ENCODE measurements at places on chromosomes 11 and 22. TPM values are rescaled to one million over a fixed set of nuclear protein-coding genes. Genes with fewer than 3 reads are reported as not detected.
A peak's percentile ranks its signal among the peaks of the same experiment; 100 is the strongest.

DNA sequence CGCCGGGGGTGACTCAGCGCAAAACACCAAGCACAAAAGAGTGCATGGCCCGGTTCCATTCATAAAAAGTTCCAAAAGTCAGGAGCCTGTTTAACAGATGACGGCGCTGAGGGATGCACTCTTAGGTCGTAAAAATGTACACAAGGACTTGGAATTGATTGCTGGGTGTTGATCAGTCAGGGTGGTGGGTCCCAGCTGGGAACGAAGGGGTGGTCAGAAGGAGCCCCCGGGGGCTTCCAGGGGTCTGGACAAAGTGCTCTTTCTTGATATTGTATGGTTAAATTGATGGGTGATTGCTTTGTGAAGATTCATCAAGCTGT lies 20.7 kb downstream of the IFITM10 start:
- DNase-seq: no peak

Gene DCHS1
- 0.35 TPM for total RNA-seq

Gene TSSK2
- not detected for total RNA-seq

DNA sequence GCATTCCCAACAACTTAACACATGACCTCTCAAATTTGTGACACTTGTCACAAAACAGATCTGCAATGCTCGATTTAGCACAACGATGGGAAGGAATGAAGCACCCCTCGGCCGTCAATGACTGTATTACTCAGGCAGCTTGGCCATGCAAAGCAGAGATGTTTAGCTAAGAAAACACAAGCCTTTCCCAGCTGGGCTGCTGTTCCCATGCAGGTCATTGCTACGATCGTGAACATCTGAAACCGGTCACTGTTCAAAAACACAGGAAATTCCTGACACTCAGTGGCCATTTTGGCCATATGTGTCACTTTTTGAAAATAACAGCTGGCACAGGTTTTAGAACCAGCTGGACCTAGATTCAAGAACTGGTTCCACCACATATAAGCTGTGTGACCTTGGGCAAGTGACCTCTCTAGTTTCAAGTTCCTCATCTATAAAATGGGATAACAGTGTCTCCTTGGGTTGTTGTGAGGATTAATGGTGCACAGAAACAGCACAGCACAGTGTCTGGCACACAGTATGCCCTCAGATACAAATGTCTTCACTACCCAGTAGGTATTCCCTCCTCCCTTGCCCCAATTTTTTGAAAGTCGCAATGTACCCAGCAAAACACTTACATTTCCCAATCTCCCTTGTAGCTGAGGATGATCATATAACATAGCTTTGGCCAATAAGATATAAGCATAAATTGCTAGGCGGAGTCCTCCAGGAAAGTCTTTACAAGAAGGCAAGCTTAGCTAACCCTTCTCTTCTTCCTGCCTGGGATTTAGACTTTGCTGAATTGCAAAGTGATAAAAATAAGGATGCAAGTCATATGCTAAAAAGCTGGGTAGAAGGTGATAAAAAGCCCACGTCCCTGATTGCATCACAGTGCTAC lies 93.1 kb downstream of the C11orf58 start:
- no peak for DNase-seq

GRCh38 chr11:16186680-16187079 lies 169.7 kb downstream of the SOX6 start:
- no peak for DNase-seq

- DNase-seq: no peak
These were observed 36.6 kb upstream of the GRAMD1B start for GRCh38 chr11:123393312-123393927.

DNA sequence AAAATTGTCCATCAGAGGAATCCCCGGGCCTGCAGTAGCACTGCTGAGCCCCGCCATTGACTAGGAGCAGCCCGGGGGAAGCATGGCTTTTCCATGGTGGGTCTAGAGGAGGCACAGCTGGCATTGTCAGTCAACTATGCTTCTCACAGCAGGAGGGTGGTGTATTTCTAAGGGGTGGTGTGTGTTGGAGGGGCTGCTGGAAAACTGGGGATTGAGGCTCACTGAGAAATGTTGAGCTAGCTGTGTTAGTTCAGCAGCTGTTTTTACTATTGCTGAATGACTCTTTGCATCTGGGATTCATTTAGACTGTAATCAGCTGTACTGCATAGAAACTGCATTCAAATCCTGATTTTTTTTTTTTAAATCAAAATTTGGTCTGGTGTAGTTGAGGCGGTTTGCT lies 5.6 kb downstream of the DDX10 start:
- DNase-seq: no peak

DNA sequence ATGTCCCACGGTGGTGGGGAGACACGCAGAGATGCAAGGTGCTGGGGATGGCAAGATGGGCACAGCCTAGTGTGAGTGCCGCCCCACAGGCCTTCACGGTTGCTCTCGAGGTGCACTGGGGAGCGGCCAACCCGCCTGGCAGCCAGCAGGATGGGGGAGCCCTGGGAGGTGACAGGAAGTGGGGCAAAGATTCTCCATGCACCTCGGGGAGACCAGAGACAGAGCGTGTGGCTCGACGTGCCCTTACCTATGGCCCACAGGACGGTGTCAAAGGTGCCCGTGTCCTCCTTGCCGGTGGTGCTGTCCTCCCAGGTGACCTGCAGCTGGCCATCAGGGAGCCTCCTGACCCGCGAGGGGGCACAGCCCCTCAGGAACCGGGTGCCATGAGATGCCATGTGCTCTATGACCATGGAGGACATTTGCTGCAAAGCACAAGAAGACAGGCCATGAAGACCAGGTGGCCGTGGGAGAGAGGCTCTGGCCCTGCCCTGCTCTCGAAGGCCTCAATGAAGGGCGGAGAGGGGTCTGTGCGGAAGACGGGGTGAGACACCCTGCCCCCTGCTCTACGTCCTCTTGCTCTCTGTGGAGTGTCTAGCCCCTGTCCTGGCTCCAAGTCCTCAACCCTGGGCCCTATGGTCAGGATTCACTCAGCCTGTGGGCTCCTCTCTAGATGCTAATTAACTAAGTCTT lies 40.6 kb upstream of the GNB1L start:
- no peak for DNase-seq

Gene ZNF195
- total RNA-seq: 29.7 TPM

DNA sequence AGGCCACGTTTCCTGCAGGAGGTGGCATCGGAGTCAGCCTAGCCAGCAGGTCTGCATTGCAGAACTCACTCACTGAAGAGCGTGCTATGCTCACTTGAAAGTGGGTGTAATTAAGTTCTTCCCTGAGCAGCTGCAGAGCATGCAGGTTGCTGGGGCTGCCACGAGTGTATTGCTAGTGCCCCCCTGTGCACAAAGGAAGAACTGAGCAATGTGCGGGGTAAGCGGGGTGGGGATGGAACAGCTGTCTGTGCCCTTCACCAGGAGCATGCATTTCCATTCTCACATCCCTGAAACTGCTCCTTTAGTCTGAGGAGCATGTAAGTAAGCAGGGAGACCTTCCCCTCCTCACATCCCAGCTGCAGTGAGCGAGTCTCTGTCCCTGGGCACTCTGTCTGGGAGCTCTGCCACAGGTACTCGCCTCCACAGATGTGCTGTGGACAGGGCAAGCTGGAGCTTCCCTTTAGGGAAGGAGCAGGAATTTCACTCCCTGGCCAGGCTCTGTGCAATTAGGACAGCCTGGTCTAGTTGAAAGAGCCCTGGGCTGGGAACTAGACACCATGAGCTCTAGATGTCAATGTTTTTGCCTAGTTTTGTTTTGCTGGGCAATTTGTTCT lies 1031.8 kb downstream of the NTM start:
- no peak for DNase-seq

DNA sequence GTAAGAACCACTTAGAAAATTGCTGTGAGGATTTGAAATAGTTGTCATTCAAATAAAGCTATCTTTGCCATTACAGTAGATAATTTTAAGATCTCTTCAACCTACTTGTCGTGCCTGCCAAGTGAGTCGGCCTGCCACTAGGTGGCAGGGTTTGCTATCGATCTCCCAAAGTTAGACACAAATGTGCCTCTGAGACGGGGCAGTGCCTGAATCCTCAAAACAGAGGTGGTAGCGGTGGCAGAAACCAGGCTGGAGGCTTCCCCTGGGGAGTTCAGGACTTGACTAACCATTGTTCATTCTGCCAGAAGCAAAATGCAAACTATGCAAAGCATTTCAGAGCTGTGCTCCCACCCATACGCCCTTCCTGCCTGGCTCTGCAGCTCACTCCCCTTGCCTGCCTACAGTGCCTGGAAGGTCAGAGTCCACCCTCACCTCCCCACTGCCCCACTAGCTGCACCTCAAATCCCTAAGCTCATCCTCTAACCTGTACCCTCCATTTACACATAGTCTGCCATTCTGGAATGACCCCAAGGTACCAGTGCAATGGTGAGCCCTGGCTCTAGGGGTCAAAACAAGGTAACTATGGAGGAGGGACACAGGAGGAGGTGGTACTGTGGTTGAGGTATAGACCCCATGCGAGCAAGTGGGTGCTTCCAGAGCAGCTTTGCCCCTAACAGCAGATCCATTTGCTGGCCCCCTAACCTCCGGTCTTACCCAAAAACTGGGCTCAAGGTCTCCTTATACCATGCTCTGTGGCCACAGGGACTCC lies 82.1 kb downstream of the C11orf58 start:
- DNase-seq: peak; percentile 72
